ENCODE measurements at places on chromosomes 6 and 20.

DNA sequence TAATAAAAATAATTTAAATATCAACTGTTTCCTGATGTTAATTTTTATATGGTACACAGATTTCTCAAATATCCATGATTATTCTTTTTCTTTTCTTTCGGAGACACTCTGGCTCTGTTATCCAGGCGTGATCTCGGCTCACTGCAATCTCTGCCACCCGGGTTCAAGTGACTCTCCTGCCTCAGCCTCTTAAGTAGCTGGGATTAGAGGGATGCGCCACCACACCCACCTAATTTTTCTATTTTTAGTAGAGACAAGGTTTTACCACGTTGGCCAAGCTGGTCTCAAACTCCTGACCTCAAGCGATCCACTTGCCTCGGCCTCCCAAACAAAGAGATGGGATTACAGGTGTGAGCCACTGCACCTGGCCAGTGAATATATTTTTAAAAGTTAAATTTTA lies 20.5 kb downstream of the ROMO1 start:
- DNase-seq: no peak

DNA sequence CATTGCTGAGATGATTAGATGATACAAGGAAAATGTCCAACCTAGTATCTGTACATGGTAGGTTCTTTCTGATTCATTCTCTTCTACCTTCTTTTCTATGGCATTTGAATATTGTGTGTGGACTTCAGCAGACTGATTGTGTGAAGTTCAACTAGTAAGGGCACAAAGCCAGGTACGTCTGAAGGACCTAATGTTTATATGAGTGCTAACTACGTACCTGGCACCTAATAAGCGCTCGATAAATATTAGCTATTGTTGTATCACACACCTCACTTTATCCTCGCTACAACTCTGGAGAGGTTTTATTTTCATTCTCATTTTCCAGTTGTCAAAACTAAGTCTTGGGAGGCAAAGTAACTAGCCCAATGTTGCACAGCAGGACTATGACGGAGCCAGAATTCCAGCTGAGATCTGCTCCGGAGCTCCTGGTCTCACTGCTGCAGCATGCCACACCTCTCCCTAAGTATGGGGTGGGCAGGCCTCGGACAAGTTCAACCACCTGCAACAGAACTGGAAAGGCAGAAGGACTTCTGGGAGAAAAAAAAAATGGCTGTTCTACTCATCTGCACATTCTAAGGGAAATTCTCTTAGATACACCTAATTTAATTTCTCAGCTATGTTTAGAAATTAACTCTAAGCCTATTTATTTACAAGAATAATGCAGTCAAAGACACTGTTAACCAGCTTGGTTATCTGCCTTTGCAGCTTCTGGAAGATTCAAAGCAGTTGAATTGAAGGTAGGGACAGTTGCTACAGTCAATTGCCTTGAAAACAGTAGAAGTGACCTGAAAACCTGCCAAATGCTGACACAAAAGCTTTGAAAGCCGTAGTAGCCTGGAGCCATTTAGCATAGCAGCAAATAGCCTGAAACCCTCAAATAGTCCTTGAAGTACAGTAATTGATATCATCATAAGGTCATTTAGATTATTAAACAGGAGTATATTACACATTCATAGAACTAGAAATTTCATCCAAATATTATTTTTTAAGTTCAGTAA lies 165.0 kb downstream of the PDE7B start:
- DNase-seq: no peak

- peak; percentile 60 for DNase-seq
Observed at GRCh38 chr20:4666001-4666479, 55.7 kb upstream of the PRND start.

GRCh38 chr6:132505158-132505557 lies 7.8 kb downstream of the STX7 start:
- no peak for DNase-seq

GRCh38 chr6:155188707-155189496 lies 74.9 kb upstream of the CLDN20 start:
- DNase-seq: no peak

- DNase-seq: no peak
Observed at GRCh38 chr6:148674306-148674705, 72.5 kb upstream of the UST start.

- no peak for DNase-seq
Observed at GRCh38 chr6:45479834-45480751, 102.4 kb upstream of the SUPT3H start.

DNA sequence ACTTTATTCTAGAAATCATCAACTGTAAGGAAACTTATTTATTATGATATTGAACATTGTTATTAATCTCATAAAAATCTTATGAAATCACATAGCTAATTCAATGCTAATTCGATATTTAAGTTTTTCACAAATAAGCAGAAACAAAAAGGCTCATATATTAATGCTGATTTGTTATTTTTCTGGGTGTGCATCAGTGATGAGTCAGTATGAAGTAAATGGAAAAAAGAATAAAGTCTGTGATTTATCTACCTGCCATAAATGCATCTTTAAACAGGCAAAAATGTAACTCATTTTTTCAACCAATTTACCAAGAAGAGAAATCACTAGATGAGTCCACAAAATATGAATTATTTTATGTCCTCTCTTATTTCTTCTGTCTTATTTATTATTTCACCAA lies 253.5 kb downstream of the PTPRK start:
- DNase-seq: no peak

- DNase-seq: no peak
Observed at GRCh38 chr6:34644716-34645115, 51.9 kb downstream of the ILRUN start.

DNA sequence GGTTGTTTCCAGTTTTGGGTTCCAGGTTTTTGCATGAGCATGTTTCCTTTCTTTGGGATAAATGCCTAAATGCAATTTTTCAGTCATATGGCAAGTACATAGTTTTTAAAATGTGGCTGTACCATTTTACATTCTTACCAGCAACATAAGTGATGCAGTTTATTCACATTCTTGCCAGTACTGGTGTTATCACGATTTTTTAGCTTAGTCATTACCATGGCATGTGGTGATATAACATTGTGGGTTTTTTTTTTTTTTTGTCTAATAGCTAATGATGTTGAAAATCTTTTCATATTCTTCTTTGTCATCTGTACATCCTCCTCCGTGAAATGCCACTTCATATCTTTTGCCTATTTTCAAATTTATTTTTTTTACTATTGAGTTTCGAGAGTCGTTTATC lies 2.9 kb upstream of the TDRD6 start:
- no peak for DNase-seq

DNA sequence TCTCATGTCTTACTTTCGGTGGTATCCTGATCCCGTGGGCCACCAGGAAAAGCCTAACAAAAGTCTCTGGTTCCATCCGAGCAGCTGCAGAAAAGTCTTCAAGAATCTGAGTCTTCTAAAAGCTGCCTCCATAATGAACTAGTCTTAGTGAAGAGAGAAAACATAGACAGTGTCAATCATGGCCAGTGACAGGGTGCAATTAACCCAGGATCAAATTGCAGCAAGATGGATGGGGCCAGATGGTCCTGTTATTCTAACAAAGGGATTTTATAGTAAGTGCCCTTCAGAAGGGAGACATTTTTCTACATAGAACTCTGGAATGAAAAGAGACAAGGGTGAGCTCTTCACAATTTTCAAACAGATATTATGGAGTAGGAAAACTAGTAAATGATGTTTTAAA lies 281.6 kb upstream of the ZFP64 start:
- DNase-seq: no peak

DNA sequence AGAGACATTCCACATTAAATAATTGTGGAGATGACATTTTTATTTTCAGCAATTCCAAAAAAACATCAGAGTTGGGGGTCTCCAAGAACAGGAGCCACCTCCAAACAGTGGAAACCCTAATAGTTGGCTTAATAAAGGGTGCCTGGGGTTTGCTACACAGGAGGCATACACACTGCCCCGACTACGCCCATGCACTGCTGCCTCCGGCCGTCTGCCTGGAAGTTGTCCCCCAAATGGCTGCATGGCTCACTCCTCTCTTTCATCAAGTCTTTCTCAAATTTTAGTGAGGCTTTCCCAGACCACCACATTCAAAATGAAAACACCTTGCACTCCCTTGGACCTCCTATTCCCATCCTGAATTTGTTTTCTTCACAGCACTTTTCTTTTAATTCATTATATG lies 58.8 kb downstream of the ZMYND8 start:
- DNase-seq: no peak

DNA sequence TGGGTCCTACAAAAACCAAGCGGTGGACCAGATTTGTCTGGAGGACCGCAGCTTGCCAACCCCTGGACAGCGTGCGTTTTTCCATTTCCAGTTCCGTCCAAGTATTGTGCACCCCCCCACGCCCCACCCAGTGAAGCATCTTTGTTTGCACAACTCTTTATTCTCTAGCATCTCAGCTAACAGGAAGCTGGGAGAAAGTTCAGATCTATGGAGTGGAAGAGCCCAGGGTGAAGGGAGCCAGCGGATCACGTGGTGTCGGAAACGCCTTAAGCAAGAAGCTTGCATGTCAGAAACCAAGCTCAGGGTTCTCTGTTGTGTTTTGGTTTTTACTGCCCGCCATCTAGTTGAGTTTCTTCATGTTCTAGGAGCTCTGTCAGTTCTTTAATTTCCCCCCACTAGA lies 29.9 kb downstream of the ARID1B start:
- DNase-seq: no peak

GRCh38 chr6:22392711-22393110 lies 95.9 kb upstream of the PRL start:
- no peak for DNase-seq

DNA sequence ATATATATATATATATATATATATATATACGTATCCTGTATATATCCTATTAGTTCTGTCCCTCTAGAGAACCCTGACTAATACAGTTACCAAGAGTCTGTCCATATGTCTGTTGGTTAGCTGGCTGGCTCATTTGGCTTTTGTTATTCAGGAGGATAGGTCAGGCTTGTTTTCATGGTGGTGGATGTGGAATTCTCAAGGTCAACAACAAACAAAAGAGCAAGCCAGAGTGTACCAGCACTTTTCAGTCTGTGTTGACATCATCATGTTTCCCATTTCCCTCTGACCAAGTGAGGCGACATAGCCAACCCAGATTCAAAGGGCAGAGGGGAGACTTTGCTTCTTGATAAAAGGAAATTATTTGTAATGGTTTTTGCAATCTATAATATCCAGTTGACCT lies 88.5 kb upstream of the PTCHD4 start:
- DNase-seq: no peak

GRCh38 chr20:21325296-21325695 lies 22.2 kb downstream of the XRN2 start:
- DNase-seq: no peak

GRCh38 chr6:105994591-105995390 lies 91.3 kb upstream of the PRDM1 start:
- peak; percentile 72 for DNase-seq

- no peak for DNase-seq
Observed at GRCh38 chr6:41280381-41281057, 6.0 kb downstream of the TREM1 start.

DNA sequence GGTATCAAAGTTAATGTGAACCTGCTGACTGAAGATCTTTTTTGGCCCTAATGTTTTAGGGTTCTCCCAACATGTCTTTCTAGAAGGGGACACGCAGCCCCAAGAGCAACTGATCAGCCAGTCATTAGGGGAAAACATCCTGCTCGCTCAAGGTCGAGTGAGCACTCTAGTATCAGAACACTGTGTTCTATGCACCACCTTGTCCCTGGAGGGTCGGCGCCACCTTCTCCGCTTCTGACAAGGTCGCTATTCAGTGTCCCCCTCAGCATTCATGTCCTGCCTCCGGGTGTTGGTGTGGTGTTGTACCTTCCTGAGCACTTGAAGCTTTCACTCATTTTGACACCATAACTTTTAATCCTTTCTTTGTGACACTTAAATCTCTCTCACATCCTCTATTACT lies 331.2 kb upstream of the KCNQ5 start:
- DNase-seq: no peak

GRCh38 chr20:51512645-51513044 lies 29.9 kb downstream of the NFATC2 start:
- DNase-seq: no peak

DNA sequence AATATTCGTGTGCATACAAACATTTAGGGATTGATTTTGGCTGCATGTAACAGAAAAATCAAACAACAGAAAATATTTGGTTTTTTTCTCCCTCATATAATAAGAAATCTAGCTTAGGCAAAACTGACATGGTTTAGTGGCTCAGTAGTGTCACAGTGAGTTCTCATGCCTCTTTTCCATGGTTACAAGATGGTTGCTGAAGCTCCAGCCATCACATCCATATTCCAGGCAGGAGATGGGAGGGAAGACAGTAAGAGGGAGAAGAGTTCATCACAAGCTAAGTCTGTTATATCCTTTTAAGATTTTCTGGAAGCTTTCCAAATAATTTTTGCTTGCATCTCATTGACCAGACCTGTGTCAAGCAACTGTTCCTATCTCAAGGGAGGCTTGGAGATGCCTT lies 267.2 kb upstream of the RNF24 start:
- DNase-seq: no peak

DNA sequence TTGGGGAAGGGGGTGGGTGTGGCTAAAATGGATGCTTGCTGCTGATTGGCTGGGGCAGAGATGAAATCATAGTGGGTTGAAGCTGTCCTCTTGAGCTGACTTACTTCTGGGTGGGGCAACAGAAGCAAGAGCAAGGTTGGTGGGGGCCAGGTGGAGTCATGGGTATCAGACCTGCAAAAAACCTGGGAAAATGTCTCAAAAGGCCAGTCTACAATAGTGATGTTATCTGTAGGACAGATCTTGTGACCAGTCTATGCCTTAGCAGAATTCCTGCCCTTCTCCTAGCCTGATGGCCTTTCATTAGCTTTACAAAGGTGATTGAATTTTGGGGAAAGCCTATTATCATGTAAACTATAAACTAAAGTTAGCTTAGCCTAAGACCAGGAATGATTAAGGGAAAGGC lies 945.7 kb downstream of the KIF16B start:
- no peak for DNase-seq

- DNase-seq: no peak
Observed at GRCh38 chr6:166505133-166505905, 81.2 kb downstream of the RAMACL start.

DNA sequence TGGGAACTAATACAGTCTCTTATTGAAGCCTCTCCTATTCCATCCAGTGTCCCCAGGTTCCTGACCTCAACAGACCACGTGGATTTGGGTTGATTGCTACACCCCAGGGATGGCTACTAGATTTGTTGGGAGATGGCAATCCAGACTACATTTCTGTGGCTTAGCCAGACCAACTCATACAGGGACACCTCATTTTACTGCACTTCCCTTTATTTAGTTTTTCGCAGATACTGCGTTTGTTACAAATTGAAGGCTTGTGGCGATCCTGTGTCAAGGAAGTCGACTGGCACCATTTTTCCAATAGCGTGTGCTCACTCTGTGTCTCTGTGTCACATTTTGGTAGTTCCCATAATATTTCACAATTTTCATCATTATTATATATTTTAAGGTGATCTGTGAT lies 10.3 kb upstream of the MTRF1L start:
- DNase-seq: no peak

GRCh38 chr6:64014595-64014994 lies 379.0 kb downstream of the PHF3 start:
- no peak for DNase-seq

- no peak for DNase-seq
Observed at GRCh38 chr20:56730003-56730402, 100.9 kb downstream of the TFAP2C start.

All from activated T-cell treated with anti-CD3 and anti-CD28 coated beads, Interleukin-2, amount 50 U/mL, for 48 hours (primary cell).